ENCODE measurements at places on chromosomes 11 and 22.
A peak's percentile ranks its signal among the peaks of the same experiment; 100 is the strongest.

GRCh38 chr22:22906907-22907550 lies 19.4 kb downstream of the IGLL5 start:
- DNase-seq = no peak

DNA sequence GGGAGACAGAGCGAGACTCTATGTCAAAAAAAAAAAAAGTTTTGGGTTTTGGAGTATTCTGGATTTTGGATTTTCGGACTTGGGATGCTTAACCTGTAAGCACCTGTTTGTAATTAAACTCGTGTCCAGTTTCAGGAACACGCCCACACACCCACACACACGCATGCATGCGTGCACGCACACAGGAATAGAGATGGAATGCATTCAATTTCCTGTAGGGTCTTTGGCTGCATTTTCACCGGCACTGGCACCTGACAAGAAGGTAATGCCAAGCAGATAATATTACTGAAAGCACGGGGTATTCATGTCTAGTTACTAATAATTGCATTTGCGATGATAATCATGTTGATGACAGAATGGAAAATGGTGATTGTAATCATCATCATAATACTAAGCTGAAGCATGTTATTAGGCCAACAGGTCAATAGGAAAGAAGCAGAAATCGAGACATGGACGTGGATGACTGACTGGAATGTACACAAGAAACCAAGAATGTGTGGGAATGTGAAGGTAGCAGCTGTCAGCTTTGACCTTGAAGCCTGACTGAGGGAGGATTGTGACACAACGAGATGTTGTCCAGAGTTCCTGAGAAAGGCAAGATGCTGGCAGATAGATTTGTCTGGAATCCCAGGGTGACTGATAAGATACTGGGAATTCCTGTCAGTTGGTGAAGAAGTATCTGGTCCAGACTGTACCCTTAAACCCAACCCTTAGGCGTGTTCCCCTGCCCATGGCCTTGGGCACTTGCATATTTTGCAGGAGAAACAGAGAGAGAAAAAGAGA lies 108.6 kb downstream of the SYN3 start:
- DNase-seq = no peak

DNA sequence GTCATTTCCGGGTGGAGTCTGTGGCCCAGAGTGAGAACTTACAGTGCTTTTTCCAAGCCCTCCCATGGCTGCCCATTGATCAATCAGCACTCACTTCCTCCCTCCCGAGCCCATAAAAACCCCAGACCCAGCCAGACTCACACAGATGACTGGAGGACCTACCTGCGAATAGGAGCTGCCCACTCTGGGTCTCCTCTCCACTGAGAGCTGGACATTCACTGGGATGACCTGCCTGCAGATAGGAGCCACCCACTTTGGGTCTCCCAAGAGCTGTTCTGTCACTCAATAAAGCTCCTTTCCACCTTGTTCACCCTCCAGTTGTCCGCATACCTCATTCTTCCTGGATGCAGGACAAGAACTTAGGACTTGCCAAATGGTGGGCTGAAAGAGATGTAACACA lies 56.0 kb upstream of the B3GNT6 start:
- no peak for DNase-seq

DNA sequence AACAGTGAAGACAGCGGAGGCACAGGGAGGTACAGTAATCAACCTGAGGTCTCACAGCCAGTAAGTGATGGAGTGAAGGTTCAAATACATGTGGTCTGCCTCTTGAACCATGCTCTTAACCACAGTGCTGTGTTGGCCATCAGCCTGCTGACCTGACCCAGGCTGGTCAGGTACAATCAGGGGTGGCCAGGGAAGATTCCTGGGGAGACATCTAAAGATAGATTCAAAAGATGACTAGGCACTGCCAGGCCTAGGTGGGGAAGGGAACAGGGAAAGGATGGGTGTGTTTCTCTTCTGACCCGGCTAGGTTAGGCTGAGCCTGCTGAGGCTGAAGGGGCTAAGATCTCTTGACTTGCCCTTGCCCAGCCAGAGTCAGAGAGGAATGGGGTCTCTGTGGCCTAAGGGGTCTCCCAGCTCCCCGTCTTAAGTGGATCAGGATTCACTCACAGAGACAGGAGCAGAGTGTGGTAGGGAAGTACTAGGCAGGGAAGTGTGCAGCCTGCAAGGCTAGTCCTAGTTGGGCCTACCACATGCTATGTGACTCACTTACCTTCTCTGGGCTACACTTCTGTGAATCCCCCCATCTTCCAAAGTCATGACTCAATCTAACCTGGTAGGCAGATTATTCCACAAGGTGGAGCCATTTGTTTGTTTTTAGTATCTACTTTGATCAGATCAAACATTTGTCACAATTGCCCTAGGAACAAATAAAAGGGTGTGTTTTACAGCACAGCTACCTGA lies 10.4 kb upstream of the SREBF2 start:
- DNase-seq = no peak

GRCh38 chr11:114820621-114821020 lies 142.3 kb downstream of the NXPE2 start:
- DNase-seq = no peak

- DNase-seq = no peak
Measured at GRCh38 chr22:42177891-42178336, 47.3 kb upstream of the CYP2D6 start.

DNA sequence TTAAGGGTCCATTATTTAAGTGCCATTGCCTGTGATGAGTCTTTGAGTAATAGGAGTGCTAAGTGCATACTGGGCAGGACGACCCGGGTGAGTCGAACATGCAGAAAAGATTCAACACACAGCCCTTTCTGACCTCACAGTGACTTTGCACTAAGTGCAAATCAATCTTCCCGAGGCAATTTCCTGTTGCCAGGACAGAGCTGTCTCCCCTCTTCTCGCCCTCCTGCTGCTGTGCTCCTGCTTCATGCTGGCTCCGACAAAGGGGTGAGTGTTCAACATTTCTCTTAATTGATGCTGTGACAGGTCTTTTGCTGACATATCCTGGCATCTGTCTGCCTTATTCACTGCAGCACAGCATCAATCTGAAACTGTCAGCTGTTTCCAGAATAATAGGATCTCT lies 42.0 kb downstream of the MCHR1 start:
- peak; percentile 6 for DNase-seq

DNA sequence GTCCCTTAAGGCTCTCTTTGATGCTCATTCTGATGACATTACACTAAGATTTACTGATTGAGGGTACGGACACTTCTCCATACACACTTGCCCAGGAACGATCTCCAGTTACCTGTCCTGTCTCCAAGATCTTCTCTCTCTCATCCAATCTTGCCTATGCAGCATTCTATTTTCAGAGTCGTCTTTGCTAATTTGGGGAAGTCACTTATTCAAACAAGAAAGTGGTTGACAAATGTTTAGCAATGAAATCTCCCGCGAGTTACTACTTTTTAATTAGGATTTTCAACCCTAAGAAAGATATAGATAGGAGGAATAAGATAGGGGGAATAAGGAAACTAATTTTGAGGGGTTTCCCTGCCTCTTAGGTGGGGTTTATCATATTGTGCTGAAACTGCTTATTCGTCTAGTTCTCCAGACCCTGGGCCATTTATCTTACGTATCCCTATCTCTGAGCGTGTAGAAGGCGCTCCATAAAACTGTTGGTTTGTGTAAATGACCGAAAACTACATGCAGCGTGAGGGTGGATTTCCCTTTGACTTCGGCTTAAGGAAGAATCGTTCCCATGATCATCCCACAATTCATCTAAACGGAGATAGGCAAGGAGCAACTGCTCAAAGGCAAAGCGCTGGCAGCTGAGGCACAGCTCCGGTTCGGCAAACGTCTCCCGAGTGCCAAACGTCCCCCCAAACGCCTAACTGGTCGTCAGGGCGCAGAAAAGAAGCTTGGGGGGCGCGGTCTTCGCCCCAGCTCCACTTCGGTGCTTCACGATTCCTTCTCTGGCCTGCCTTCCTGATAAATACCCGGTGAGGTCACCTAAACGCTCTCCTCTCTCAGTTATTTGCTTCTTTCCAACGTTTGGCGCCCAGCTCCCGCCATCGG lies 804 bp downstream of the APIP start:
- DNase-seq = no peak

GRCh38 chr11:109026891-109027489 lies 362.1 kb downstream of the DDX10 start:
- no peak for DNase-seq

GRCh38 chr22:32465661-32466060 lies 1.4 kb upstream of the BPIFC start:
- no peak for DNase-seq

DNA sequence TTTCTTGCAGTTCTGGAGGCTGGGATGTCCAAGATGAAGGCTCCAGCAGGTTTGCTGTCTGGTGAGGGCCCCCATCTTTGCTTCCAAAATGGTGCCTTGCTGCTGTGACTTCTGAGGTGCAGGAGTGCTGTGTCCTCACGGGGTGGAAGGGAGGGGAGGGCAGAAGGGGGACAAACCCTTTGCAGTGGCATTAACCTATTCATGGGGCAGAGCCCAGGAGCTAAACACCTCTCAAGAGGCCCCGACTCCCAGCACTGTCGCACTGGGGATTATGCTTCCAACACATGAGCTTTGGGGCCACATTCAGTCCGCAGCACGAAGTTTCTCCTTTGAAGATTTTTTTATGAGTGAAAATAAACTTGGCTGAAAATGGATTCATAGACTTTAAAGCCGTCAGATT lies 25.5 kb upstream of the OSBPL5 start:
- DNase-seq = no peak

DNA sequence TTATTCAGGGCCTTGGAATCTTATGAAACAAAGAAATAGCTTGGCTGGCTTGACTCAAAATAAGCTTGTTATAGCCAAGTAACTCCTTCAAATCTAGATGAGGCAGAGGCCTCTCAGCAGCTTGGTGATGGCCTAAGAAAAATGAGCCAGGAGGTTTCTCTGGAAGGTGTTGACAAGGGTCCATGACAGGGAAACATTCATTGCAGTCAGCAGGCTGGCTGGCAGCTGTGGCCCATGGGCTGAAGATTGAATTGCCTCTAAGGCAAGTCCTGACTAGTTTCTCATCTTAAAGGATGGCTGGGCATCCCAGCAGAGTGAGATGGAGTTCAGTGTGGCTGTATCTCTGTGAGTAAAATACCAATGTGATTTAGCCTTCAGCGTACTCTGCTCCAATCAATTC lies 441.0 kb downstream of the NELL1 start:
- no peak for DNase-seq

- no peak for DNase-seq
Measured at GRCh38 chr11:27700351-27701301, at the start of gene BDNF. TSS of gene BDNF (minus strand) at chr11:27700455. CDS start at chr11:27658564, 41,891 bp downstream.

DNA sequence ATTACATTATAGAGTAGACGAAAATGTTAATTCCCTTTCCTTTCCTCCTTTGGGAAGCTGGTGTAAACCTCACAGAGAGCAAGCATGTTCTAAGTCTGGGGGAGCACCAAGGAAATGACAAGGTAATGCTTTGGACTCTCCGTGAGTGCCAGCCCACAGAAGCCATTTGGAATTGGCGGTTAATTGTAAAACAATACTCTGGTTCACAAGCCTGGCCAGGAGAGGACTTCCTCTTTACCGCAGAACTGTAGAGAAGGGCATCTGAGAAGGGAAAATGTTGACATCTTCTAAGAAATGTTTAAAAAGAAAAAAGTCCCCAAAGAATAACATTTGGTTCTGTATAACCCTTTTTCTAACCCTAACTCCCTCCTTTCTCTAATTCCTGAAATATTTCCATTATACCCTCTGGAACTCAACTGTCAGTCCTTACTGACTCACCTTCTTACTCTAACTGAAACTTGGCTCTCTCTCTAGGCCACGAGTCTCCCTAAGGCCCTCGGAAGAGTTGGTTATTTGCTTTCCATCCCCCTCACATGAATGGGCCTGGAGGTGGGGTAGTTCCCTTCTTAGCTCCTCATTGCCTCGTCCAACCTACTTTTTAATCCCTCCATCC lies 379.8 kb downstream of the SOX6 start:
- no peak for DNase-seq

DNA sequence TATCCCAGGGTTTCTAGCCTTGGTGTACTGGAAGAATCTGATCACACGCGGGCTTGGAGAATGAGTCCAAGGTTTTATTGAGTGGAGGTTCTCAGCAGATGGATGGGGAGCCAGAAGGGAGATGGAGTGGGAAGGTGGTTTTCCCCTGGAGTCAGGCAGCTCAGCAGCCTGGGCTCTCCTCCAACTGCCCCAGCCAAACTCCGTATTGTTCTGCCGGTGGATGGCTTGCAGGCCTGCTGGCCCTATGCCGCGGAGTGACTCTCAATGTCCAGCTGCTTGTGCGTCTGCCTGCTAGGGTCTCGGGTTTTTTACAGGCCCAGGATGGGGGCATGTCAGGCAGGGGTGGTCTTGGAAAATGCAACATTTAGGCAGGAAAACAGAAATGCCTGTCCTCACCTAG lies 162.4 kb upstream of the LMO1 start:
- DNase-seq = no peak

GRCh38 chr11:117022526-117022925 lies 75.7 kb downstream of the SIK3 start:
- no peak for DNase-seq

- no peak for DNase-seq
Measured at GRCh38 chr11:118746988-118747585, 43.9 kb downstream of the DDX6 start.

- no peak for DNase-seq
Measured at GRCh38 chr22:37782340-37783168, 25.2 kb upstream of the GCAT start.

DNA sequence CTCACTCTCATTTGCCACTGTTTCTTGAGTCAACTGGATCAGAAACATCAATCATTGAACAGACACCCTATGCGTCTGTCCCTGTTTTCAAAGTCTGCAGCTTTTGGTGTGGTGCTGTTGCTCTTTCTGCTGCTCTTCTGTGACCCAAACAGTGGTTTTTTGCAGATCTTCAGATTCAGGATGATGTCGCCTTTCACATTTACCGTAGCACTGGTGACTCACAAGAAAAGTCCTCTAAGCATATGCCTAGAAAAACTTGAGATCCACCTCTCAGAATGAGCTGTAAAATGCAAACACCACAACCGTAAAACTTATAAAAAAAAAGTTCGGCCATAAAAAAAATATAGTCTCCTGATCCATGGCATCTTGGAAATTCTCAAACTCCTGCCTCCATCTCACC lies 400.4 kb downstream of the NTM start:
- DNase-seq = no peak

GRCh38 chr11:35063488-35063931 lies 75.5 kb upstream of the CD44 start:
- DNase-seq = no peak

DNA sequence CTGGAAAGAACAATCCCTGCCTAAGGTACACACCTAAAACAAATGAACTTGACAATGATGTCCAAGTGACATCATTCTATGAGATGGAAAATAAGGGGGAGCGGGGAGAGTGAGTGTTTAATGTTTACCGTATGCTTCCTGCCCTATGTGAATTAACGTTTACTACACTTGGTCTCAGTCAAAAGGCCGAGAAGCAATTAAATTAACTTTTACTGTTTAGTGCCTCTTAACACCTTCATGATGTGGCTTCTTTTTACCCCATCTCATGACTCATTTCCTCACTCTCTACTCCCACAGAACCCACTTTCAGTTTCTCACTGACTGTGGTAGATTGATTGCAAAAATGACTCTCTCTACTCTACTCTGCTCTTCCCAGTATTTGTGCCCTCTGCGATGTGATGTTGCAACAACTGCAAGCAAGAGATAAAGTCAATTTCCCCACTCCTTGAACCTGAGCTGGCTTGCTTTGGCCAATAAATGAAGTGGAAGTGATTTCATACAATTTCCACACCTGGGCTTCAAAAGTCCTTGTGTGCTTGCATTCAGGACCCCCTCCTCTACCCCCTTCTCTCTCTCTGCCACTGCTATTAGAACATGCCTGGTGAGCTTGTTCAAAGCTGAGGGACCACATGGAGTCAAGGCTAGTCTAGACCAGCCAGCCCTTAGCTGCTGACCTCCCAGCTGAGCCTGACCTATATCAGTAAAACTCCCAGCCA lies 11.6 kb upstream of the ALKBH3 start:
- no peak for DNase-seq
